ENCODE measurements at places on chromosomes 2 and 18.

DNA sequence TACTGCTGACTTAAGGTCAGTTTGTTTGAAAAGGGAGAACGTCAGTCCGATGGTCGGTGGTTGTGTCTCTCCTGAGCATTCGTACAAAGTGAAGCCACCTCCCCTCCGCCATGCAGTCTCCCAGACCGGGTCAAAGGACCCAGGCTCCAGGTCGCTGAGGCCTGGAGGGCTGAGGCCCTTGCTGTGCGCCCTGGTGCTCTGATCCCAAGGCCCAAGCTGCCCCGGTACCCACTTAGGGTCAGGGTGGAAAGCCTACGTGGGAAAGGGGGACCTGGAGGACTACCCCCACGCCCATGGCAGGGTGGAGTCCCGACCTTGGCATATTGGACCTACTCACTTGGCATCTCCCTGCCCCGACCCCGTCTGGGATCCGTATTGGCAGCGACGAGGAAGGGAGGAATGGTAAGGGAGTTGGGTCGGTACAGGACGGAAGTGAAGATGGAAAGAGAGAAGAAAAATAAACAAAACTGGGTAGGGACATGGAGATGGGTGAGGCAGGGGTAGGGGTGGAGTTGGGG is 8.0 kb upstream of the SIX3 start:
- no peak for ATAC-seq

DNA sequence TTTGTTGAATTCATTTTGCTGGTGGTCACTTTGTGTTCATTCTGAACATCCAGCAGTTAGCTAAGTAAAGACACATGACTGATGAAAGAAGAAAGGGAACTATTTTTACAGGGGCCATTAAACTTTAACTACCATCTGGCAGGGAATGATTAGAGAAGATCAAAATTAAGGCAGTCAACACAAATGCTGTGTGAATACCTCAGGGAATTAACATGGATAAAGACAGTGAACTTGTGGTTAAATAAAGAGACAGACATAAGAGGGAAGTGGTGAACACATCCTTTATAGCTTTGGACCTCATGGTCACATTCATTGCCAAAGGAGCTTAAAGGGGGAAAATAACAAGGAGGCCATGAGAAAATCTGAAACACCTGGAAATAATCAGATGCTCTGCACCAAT is 52.6 kb upstream of the ATP5MC3 start:
- no peak for ATAC-seq

DNA sequence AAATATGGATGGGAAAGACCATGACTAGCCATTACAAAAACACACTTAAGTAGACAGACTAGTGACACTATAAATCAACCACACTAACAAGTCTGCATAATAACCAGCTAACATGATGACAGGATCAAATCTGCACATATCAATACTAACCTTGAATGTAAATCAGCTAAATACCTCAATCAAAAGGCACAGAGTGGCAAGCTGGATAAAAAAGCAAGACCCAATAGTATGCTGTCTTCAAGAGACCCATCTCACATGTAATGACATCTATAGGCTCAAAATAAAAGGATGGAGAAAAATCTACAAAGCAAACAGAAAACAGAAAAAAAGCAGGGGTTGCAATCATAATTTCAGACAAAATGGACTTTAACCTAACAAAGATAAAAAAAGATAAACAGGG is 16.3 kb downstream of the PFN4 start:
- ATAC-seq, result no peak

DNA sequence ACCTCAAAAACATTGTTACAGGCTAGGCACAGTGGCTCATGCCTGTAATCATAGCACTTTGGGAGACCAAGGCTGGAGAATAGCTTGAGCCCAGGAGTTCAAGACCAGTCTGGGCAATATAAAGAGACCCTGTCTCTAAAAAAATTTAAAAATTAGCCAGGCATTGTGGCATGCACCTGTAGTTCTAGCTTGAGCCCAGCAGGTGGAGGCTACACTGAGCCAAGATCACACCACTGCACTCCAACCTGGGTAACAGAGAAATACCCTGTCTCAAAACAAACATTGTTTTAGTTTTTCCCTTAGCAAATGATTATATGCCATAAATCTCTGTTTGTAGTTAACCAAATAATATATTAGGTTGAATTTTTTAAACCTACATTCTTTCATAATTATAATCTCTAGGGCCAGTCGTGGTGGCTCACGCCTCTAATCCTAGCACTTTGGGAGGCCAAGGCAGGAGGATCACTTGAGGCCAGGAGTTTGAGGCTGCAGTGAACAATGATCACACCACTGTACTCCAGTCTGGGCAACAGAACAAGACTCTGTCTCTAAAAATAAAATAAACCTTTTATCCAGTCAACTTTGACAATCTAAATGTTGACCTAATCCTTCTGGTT is 13.3 kb upstream of the CYP20A1 start:
- ATAC-seq, result peak; percentile 87

- ATAC-seq, result no peak
Measured at GRCh38 chr18:69261406-69261805, 139.3 kb upstream of the DOK6 start.

GRCh38 chr2:66127656-66128055 is 307.3 kb upstream of the MEIS1 start:
- no peak for ATAC-seq

DNA sequence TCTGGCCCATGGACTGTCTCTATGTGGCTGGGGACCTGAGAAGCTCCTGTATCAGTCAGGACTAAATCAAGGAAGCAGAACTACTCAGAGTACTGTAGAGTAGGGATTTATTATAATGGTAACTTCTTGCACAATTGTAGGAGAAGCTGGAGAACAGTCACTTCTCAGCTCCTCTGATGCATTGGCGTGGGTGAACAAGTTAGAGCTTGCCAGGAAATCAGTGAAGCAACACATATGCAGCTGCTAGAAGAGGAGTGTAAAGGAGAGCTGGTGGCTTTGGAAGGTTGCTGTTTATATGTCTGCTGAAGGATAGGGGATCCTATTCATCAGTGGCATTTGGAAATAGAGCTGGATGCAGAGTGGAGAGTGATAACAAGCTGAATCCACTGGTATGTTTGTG is 215.5 kb upstream of the CWC22 start:
- no peak for ATAC-seq

DNA sequence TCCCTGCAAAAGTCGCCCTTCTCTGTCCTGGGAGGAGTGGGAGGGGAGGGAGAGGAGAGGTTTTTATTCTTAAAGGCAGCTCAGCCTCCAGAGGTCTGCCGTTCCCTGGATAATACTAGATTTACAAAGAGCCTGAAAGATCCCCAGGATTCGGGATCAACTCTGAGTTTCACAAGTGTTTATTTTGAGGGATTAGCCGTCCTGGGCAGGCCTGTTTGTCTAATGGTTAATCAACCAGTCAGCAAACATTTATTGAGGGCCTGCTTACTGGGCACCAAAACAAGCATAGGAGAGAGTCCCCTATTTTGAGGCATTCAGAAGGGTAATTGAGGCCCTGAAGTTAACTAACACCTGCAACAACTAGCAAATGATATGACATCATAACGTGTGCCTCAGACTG is 152.6 kb upstream of the SLC1A4 start:
- ATAC-seq, result no peak

- no peak for ATAC-seq
Measured at GRCh38 chr2:158194229-158194628, 92.6 kb downstream of the UPP2 start.

GRCh38 chr2:120917886-120918285 is 182.2 kb downstream of the GLI2 start:
- no peak for ATAC-seq

- ATAC-seq, result no peak
Measured at GRCh38 chr2:44358503-44358902, 2.8 kb downstream of the PREPL start.

DNA sequence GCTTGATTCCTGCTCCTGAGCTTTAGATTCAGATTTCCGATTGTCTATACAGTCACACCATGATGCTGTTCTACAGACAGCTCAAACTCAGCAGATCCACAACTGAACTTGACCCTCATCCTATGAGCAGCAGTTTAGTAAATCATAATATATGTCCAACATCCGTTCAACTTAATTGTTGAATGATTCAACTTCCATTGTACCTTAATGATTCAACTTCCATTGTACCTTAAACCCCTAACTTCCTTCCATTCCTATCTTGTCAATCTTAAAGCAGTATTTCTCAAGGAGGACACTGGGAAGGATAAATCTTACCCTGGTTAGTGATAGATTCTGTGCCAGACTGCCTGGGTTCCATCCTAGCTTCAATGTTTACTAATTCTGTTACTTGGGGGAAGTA is 60.1 kb downstream of the PIGN start:
- ATAC-seq, result no peak

DNA sequence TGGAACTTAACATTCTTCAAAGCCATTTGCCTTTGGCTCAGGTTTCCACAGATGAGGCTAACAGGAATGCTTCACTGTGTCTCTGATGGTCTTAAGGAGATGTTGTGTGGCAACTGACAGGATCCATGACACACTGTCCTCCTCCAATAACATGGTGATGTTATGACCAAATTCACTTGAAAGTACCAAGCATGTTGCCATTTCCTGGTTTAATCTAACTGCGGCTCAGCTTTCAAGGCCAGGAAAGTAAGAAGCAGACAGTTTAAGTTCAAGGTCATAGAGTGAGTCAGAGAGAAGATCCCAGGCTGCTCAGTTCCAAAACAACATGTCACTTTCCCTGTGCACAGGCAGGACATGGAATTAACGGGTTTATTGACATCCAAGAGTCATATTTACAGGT is 513.6 kb downstream of the STK39 start:
- ATAC-seq, result no peak

DNA sequence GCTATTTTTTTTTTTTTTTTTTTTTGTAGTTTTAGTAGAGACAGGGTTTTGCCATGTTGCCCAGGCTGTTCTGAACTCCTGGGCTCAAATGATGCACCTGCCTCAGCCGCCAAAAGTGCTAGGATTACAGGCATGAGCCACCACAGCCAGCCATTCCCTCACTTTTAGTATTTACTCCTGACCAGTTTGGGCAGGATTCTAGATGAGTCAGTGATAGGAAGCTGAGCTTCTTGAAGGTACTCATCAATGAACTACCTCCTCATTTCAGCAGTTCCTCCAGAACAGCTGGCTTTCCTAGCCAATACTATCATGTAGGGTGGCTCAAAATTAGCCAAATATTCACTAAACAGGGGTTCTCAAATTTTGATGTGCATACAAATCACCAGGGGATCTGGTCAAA is 57.2 kb downstream of the CYBRD1 start:
- no peak for ATAC-seq

DNA sequence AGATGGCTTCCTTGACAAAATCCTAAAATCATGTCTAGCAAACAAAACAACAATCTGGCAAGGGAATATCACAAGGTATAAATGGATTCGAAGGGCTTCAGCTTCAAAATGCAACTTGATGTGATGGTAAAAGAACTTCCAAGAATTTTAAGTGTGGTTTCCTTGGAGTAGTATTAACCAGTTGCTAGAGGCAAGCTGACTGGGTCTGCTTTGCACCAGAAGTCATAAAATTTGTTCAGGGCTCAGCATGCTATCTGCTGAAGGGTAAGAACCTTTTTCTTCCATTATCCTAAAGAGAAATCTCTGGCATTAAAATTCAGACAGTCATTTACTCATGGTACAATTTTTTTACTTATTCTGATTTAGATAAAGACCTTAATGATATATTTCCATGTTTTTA is 516.7 kb downstream of the TXNL1 start:
- no peak for ATAC-seq

- no peak for ATAC-seq
Measured at GRCh38 chr2:1521191-1521877, 108.1 kb downstream of the TPO start.

DNA sequence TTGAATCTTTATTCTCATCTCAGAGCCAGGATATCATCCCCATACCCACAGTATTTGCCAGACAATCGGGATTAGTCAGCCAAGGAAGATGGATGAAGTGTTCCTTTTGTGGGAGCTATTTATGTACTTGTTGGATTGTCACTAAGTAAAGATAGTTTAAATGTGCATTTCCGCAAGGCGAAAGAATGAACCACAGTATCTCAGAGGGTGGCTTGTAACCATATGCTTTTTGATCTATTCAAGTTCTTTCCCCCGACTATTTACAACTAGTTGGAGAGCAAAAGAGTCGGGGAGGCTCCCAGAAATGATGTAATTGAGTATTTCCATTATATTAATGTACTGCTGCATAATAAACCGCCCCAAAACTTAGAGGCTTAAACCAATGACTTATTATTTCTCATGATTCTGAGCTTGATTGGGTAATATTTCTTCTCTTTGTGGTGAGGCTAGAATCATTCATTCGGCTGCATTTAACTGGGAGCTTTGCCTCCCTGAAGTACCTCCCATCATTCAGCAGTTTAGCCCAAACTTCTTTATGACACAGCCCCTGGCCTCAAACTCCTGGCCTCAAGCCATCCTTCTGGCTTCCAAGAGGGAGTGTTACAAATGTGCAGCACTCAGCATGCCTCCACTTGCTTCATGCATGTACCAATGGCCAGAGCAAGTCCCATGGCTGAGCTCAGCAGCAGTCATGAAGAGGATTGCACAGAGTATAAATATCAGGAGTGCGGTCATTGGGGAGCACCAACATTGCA is 423.7 kb downstream of the METTL4 start:
- no peak for ATAC-seq

DNA sequence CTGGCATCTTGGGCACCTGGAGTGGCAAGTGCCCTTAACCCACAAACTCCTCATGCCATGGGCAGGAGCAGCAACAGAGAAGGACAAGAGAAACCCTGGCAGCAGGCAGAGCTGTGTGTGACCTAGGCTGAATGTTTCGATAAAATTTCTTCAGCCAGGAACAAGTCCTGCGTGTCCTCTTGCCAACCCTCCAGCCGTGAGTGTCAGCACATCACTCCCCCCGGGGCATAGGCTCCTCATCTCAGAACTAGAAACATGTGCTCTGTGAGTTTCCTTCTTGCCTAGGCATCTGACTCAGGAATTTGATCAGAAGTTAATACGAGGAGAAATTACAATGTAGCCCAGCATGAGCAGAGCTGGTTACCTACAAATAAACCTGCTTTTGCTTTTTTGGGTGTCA is 2.2 kb downstream of the ABCG8 start:
- ATAC-seq, result no peak

GRCh38 chr18:6254456-6254855 is 160.3 kb downstream of the L3MBTL4 start:
- no peak for ATAC-seq

- ATAC-seq, result no peak
Measured at GRCh38 chr2:10056439-10056838, 13.1 kb downstream of the KLF11 start.

All from SK-N-SH treated with all-trans-retinoic acid at 6 μM for 48 hours (cell line).